GM03348 (cell line): ENCODE measurements at places on chromosomes 3 and 15.

- no peak for DNase-seq
Observed at GRCh38 chr3:90016555-90016954, 909.1 kb downstream of the EPHA3 start.

DNA sequence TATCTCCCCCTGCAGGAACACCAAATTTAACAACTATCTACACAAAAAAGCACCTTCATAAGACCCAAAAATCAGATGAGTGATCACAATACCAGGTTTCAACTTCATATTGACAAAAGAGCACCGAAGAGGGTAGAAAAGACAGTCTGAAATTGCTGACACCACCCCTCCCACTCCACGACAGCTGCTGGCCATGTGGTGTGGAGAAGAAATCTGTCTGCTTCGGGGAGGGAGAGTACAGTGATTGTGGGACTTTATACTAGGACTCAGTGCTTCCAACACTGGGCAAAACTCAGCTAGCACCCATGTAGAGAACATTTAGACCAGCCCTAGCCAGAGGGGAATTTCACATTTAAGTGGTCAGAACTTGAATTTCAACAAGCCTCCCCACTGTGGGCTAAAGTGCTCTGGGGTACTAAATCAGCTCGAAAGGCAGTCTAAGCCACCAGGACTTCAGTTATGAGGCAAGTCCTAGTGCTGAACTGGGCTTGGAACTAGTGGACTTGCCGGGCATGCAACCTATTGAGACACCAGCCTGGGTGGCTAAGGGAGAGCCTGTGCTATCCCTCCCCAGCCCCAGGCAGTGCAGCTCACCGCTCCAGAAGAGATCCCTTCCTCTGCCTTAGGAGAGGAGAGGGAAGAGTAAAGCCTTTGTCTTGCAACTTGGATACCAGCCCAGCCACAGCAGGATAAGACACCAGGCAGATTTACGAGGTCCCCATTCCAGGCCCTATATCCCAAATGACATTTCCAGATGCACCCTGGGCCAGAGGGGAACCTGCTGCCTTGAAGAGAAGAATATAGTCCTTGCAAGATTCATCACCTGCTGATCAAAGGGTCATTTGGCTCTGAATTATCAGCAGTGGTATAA lies 44.6 kb upstream of the POU1F1 start:
- DNase-seq, result no peak

- DNase-seq, result no peak
Observed at GRCh38 chr3:77414881-77415280, 375.0 kb downstream of the ROBO2 start.

DNA sequence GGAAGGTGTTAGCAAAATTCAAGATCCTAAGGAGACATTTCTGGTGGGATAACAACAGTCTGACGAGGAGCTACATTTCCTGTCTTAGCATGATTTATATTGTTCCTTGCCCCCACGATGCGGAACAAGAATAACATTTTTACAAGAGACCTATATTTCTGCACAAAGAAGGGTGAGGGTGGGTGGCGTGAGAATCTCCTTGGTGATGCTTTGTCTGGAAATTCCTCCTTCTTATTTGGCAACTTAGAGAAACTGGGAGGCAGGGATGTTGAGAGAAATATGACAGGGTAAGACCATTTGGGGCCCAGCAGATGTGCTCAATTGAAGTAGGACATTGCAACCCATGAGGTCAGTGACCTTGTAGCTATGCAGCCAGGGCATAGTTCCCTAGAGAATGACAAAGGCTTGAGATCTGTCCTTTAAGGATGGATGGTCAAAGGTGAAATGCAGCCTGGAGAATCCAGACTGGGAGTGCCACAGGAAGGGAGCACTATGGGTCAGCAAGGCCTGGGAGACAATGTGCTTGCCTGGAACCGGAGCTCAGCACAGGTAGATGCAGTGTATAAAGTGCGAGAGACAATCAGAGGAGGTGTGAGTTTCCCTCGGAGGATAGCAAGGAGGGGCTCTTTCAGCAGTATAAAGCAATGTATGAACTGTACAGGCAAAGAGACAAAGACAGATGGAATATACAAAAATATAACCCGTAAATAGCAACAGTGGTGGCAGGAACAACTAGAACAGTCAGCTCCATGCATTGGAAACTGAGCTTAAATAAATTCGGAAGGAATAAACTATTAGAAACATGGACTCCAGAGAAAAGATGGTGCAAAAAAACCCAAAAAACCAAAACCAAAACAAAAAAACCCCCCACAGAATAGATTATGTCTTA lies 317.6 kb upstream of the TBL1XR1 start:
- DNase-seq, result no peak

- no peak for DNase-seq
Observed at GRCh38 chr15:33119273-33119672, 75.2 kb downstream of the FMN1 start.
